ENCODE measurements at places on chromosomes 7 and 10.

GRCh38 chr7:158829021-158829341, 328 bp downstream of the ESYT2 start:
- peak; percentile 55 for DNase-seq

DNA sequence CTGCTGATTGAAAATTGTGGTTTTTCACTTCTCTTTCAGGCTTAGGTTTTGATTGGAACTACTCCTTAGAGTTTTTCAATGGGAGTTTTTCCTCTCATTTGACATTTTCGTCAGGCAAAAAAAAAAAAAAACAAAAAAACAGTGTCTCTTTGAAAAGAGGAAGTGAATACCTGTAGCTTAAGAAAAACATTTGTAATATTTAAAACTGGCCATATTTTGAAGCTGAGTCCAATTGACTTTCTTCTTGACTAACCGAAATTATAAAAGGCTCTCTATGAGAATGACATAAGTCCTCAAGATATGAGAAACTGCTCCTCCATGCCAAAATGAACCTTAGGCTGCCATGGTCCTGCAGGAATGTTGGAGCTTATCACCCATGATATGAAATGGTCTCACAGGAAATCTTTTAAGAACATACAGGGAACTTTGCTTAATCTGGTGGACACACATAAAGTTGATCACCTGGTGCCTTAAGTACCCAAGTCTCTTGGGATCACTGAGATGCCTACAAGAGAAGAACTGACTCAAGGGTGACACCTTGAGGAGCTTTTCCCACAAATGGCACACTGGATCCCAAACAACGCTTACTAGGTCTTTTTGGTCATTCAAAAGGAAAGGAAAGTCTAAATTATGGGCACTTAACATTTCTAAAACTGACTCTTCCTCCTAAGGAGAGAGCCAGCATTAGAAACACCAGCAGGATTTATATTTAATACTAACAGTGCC, 263.4 kb downstream of the CDC14C start:
- no peak for DNase-seq

- no peak for DNase-seq
Observed at GRCh38 chr7:14639329-14639728, 263.2 kb downstream of the DGKB start.

- DNase-seq = no peak
Observed at GRCh38 chr10:9613338-9614075, 1404.2 kb upstream of the CELF2 start.

- DNase-seq = peak; percentile 41
Observed at GRCh38 chr10:87675396-87676376, 16.0 kb downstream of the PAPSS2 start.

- DNase-seq = no peak
Observed at GRCh38 chr7:41010967-41011366, 691.9 kb downstream of the INHBA start.
